ENCODE measurements at places on chromosomes 1 and 21.
A peak's percentile ranks its signal among the peaks of the same experiment; 100 is the strongest.

- DNase-seq, result no peak
Measured at GRCh38 chr1:30492451-30492850, 230.9 kb downstream of the MATN1 start.

GRCh38 chr1:94522304-94522703 lies 19.3 kb downstream of the F3 start:
- DNase-seq, result no peak

DNA sequence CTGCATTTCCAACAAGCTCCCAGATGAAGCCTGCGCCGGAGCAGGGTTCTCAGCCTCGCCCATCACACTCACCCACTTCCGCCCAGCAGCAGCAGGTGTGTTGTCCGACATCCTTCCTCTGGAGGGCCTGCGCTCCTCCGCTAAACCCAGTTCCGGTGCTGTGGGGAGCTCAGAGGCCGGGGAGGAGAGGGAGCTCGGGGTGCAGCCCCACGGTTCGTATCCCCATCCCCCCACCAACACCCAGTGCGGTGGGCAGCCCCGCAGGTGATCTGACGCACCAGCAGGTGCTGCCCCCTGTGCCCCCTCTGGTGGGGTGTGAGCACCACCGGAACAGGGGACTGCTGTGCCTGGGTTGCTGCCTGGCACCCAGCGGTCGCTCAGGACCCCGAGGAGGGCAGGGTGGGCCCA lies 3.4 kb upstream of the PEX10 start:
- no peak for DNase-seq

DNA sequence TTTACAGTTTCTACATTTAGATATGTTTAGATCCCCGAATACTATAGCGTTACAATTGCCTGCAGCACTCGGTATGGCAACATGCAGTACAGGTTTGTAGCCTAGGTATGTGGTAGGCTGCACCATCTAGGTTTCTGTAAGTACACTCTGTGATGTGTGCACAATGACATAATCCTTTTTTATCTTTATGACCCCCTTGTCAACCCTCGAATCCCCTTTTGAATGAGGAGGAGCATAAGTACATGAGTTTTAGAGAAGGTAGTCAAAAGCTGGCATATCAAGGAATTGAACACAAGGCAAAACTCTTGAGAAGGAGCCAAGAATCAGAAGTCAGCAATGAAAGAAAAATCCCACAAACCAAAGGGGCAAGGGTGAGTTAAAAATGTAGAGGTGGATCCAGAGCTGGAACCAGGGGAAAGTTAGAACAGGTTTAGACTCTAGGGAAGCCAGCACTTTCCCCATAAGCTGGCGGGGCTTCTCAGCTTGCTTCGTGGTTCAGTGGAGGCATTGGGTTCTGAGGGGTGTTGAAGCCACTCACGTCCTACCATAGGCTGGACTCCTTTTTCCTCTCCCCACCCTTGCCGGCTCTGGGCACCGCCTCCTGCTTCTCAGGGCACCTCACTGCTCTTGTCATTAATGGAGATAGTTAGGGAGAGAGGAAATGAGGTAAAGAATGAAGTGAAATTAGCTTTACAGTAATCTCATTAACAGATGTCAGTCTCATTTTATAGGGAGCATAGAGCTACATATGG lies 31.3 kb downstream of the OLFML3 start:
- no peak for DNase-seq

- no peak for DNase-seq
Measured at GRCh38 chr1:230381049-230381467, 45.1 kb downstream of the PGBD5 start.

DNA sequence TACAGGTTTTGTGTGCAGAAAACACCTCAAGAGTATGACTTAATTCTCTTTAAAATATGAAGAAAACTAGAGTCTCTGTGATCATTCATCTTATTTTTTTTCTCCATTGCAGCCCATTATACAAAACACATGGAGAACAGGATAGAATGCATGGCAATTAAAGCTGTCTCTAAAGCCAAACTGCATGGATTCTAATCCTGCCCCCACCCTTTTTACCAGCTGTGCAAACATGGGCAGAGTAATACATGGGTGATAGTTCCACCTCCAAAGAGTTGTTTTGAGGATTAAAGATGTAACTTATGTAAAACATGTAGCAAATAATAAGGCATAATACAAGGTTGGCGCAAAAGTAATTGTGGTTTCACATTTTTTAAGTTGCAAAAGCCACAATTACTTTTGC lies 114.4 kb downstream of the CLEC20A start:
- DNase-seq, result no peak

- DNase-seq, result no peak
Measured at GRCh38 chr1:82788660-82789059, 987.9 kb downstream of the ADGRL2 start.

GRCh38 chr1:43069461-43070050 lies 102.5 kb downstream of the EBNA1BP2 start:
- no peak for DNase-seq

DNA sequence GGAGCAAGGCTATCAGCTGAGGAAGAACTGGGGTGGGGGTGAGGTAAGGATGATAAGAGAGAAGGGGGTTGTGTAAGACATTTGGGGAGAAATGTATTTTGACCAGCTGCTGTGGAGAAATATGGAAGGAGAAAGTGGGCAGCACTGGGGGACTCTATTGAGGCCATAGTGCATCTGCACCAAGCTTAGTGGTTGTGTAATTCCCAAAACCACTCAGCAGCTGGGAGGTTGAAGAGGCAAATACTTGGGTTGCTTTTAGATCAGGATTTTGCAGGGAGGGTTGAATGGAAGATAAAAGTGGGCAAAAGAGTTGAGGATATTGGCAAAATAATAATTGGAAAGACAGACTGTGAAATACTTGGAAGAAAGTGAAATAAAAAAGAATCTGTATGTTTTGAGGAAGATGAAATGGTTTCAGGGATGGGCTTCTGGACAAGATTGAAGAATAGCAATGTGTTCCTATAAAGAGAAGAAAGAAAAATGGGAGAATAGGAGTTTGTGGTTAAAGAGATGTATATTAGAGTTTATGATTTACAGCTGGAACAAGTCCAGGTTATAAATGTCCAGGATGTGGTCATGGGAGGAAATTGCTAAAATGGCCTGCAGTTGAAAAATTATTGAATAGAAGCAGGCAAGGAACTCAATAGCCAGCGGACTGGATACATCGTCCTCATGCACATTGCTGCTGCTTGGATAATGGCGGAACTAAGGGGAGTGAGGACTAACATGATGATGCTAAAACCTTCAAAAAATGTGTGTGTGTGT lies 162.7 kb downstream of the DNM3 start:
- DNase-seq, result no peak

- DNase-seq, result no peak
Measured at GRCh38 chr1:201093561-201093960, 18.7 kb downstream of the CACNA1S start.

GRCh38 chr1:42170779-42171621 lies 6.5 kb upstream of the GUCA2A start:
- DNase-seq, result no peak

GRCh38 chr1:168031627-168032026 lies 94.8 kb upstream of the MPC2 start:
- DNase-seq, result no peak

- DNase-seq, result no peak
Measured at GRCh38 chr1:229854620-229855019, 212.4 kb upstream of the GALNT2 start.

DNA sequence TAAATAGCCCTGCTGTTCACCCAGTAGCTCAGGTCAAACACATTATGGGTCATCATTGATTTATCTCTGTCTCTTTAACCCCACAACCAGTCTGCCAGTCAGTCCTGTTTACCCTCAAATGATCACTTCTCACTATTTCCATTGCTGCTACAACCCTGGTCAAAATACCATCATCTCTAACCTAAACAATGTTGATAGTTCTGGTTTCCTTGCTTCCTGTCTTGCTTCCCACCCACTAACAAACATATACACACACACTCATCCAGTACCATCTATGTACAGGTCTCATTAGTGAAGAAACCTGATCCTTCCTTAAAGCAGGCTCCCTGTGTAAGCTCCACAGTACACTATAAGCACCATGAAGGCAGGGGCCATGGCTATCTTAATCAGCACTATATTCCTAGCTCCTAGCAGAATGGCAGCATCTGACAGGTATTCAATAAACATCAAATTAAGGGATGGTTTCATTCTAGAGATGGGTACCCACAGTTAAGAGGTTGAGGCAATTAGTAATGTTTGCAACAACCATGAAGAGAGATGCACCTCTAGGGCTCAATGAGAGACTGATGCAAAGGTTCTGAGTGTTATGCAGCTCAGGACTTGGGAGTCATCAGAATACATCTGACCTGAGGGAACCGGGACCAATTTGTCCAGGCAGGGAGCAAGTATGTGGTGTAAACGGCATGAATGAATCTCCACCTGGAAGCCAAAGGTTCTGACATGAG lies 10.0 kb upstream of the TGFBR3 start:
- DNase-seq, result no peak

DNA sequence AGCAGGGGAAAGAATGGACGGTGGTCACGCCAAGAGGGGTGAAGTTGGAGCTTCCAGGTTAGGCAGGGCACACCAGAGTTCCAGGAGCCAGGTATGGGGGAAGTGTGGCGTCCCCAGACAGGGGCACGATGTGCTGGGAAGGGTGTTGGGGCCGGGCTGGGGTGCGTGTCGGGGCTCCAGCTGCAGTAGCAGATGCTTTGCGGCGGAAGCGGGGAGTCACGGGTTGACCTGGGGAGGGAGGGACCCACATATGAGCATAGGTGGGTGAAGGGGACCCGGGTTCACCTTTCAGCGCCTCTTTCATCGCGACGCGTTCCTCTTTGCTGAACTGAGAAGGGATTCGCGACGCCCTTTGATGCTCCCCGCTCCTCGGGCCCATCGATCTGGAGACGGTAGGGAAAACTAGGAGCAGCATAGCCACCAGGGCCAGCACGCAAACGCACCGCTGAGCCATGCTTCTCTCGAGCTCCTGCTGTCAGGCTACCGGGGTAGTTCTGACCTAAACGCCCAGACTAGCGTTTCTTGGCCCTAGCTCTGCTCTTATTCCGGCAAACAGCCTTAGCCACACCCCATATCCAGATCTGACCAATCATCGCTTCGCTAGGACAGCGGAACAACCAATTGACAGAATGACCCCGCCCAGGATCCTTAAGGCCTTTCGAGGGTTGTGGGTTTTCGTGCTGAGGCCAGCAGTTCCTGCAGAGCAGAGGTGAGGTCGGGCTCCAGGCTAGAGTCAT lies at the start of gene PM20D1:
Gene PM20D1, minus strand, starts transcription at position 514 of the 737 bp plus-strand sequence. Its CDS starts 60 bp downstream, at position 454.
- DNase-seq, result peak; percentile 58

- no peak for DNase-seq
Measured at GRCh38 chr1:8463144-8463927, 145.4 kb downstream of the SLC45A1 start.

DNA sequence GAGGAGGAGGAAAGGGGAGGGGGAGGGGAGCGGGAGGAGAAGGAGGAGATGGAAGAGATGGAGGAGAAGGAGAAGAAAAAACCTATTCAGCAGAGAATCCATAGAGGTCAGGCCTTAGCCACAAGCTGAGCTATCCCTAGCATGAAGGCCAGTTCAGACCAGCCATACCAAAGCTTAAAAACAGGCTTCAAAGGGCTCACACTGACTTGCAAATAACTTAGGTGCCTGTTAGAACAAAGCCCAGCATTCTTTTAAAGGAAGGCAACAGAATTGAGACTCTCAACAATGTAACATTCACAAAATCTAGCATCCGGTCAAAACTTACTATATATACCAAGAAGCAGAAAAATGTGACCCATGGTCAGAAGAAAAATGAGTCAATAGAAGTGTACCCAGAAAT lies 43.6 kb upstream of the IFFO2 start:
- DNase-seq, result no peak

DNA sequence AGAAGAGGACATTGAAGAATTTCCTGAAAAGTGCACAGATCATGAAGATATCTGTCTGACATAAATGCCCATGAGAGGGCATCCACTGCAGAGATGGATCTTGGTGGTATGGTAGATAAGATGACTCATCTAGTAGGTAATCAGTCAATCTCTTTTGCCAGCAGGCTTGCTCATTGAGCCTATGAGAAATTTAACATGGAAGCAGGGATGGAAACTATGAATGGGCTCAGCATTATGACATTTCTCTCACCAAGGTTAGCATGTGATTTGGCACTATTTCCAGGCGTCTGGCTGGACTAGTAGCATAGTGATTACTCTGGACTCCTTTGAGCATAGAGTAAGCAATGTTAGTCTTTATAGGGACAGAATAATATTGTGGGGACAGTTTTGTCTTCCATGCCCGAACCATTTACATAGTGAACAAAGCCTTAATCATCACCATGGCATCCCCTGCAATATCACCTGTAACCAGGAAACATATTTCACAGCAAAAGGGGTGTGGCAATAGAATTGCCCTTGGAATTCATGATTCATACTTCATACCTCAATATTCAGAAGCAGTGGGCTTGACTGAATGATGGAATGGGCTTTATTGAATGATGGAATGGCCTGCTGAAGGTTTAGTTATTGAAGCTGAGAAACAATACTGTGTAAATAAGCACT lies 7.3 kb downstream of the OR2C3 start:
- DNase-seq, result no peak

DNA sequence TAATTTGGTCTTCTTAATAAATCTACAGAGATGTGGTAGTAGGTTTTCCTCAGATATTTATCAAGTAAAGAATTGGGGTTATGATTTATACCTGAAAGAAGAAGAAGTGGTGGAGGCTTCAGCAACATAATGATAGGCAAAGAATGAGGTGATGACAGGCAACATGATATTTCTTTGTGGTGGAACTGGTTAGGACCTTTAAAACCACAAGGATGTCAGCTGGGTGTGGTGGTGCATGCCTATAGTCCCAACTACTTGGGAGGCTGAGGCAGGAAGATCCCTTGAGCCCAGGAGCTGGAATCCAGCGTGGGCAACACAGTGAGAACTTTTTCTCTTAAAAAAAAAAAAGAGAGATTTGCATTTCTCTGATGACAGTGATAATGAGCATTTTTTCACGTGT lies 34.1 kb upstream of the COL11A1 start:
- DNase-seq, result no peak

- no peak for DNase-seq
Measured at GRCh38 chr1:4916610-4917009, 262.2 kb downstream of the AJAP1 start.

DNA sequence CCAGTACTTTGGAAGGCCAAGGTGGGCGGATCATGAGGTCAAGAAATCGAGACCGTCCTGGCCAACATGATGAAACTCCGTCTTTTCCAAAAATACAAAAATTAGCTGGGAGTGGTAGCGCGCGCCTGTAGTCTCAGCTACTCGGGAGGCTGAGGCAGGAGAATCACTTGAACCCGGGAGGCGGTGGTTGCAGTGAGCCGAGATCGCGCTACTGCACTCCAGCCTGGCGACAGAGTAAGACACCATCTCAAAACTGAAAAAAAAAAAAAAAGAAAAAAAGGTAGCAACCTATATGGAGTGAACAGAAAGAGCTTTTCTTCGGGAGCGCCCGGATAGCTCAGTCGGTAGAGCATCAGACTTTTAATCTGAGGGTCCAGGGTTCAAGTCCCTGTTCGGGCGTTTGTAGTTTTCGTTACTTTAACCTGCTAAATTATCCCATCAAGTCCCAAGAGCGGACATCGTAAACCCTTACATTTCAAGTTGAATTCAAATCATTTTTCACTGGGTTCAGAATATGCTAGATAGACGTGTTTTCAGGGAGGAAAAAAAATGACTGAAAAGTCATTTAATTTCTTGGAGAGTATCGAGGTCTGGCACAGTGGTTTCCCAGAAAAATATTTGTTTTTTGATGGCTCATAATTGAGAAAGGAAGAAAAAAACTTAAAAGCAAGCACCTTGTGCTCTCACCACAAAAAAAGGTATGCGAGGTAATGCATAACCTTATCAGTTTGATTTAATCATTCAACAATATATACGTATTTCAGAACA lies 9.8 kb upstream of the MDM4 start:
- peak; percentile 78 for DNase-seq
